Retinal pigment epithelial cell (primary cell): ENCODE measurements at places on chromosomes 5 and 9.
A peak's percentile ranks its signal among the peaks of the same experiment; 100 is the strongest.

GRCh38 chr9:81560851-81561732, 128.3 kb downstream of the TLE1 start:
- DNase-seq = no peak

DNA sequence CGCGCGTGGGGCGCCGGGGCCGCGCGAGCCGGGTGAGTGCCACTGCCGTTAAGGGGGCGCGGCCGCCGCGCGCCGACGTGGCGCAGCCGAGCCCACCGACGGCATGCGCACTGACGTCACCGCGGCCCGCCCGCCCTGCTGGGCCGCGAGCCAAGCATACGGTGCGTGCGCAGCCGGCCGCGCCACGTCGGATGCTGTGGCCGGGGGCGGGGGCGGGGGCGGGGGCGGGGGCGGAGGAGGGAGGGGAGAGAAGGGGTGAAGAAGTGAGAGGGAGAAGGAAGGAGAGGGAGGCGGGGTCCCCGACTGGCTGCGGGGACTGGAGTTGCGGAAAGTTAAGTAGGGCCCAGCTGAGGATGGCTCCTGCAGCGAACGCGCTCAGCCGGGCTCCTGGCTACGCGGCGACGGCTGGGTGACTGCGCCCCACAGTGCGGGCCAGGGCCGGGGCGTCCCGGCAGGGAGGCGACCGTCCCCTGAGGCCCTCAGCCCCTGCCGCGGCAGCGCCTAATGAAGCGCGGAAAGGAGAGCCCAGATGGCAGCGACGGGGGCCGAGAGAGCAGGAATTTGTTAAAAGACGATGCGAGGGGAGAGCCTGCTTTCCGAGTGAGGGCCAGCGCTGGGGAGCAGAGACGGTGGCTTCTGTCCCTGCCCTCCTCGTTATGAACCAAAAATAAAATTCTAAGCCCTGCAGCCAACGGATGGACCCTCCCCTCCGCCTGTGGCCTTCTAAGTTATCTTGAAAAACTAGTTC, at the start of gene DAP:
DAP (minus strand) TSS at position 50 of the 748 bp plus-strand sequence. CDS start 166 bp downstream, outside the sequence.
- peak; percentile 48 for DNase-seq

DNA sequence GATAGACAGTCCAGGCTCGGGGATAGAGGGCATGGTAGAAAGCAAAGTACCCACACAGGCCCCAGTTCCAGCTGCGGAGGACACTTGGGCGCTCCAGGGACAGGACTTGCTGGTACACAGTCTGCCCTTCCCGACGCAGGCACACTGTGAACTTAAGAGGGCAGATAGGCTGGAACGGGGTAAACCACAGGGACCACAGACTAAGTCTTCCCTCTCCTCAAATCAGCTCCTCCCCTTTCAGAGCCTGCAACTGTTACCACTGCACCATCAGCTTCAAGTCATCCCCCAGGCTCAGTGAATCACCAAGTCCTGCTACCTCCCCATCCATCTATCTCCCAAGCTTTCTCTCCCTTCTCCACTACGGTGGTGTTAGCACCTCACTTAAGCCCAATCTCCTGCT, 7.3 kb downstream of the GBA2 start:
- DNase-seq = no peak

DNA sequence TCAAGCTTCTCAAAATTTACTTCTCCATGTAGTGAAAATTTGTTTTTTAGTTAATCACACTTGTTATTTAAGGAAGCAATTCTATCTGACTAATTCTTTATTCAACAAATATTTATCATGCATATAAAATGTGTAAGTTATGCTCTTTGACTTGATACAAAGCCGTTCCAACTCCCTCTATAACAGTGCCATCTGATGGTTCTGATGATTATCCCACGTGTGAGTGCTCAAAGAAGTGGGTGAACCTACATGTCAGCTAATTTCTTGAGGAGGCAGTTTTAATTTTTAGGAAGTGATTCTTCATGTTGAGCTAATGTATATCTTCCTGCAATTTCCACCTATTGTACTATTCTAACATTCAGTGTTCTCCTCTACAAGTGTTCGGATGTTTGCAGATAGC, 88.8 kb upstream of the BRINP1 start:
- no peak for DNase-seq

DNA sequence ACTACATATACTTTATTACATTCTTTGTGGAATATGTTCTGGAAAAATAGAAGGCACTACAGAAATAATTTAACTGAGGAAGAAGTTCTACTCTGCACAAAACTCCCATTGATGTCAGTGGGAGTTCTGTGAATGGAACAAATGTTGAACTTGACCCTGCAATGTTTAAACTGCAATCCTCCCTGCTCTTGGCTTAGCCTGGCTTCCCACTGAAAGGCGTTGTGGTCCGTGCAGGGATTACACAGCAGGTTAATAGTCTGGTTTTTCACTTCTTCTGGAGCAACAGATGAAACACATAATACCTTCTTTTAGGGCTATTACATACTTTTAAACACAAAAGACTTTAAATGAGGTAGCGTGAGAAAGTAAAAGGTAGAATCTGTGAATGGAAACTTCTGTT, 12.9 kb upstream of the ERBIN start:
- no peak for DNase-seq

DNA sequence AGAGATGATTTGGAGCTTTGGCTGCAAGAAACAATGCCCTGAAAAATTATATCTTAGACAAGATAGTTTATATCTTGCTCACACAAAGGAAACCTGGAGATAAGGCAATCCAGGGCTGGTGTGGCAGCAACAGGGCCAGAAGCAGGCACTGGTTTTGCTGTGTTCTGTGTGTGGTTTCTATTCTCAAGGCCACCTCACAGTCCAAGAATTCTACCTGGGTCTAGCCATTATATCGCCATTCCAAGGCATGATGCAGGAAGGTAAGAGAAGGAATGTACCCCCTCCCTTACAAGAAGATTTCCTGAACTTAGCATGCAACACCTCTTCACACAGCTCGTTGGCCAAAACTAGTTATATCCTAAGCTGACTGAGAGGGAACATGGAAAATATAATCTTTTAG, 74.5 kb upstream of the MEGF10 start:
- DNase-seq = no peak

GRCh38 chr9:74610523-74611061, 113.5 kb downstream of the RORB start:
- no peak for DNase-seq

GRCh38 chr5:148855249-148856008, 29.0 kb downstream of the ADRB2 start:
- DNase-seq = no peak

- DNase-seq = no peak
These were observed 133.4 kb downstream of the UGCG start for GRCh38 chr9:112029921-112030444.

GRCh38 chr5:29389993-29390392, 1803.5 kb upstream of the CDH6 start:
- no peak for DNase-seq
